Diencephalon (tissue), 1 donor: ENCODE measurements at places on chromosomes 1 and 21. TPM values are rescaled to one million over a fixed set of nuclear protein-coding genes. Genes with fewer than 3 reads are reported as not detected.

Gene F5
- total RNA-seq: 0.92 TPM

Gene GART
- total RNA-seq: 72.9 TPM

Gene C1orf116
- not detected for total RNA-seq

Gene ACTN2
- total RNA-seq: 9.7 TPM

Gene PDZK1IP1
- total RNA-seq: not detected

Gene PPIAL4G
- total RNA-seq: 0.46 TPM

Gene TFF2
- total RNA-seq: not detected

Gene CRYBG2
- 1.4 TPM for total RNA-seq

Gene TTF2
- 3.7 TPM for total RNA-seq
